Mucosa of gallbladder (tissue), 1 donor: ENCODE measurements at places on chromosomes 11 and 22.
A peak's percentile ranks its signal among the peaks of the same experiment; 100 is the strongest.

DNA sequence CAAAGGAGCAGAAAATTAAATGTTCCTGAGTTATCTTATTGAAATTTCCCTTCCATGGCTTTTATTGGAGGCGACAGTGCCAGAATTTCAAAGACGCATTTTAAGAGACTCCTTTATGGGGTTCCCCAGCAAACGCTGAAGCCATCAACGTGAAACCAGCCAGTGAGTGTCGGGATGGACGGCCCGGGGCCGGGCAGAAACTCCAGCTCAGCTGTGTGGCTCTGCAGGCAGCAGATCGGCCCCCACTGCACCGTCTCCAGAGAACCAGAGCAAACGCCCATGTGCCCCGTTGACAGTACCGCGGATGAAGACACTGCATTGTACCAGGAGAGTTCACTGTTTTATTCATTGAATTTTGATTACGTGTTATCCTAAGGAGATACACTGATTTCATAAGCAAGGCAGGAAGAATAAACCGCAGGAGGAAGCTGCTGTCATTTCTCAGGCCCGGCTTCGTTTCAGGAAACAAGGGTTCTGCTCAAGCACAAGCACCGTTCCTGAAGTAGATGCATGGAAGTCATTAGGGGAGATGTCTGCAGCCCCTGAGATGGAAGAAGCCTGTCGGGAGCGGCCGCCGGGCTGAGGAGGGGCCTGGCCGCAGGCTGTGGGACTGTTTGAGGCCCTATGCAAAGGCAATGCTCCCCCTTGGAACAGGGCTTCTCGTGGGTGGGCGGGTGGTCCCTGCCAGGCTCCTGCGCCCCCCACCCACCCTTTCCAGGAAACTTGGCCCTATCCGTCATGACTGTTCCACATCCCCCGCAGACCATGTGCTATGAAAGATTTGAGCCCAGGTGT lies 639.7 kb downstream of the TBC1D22A start:
- DNase-seq, result no peak

DNA sequence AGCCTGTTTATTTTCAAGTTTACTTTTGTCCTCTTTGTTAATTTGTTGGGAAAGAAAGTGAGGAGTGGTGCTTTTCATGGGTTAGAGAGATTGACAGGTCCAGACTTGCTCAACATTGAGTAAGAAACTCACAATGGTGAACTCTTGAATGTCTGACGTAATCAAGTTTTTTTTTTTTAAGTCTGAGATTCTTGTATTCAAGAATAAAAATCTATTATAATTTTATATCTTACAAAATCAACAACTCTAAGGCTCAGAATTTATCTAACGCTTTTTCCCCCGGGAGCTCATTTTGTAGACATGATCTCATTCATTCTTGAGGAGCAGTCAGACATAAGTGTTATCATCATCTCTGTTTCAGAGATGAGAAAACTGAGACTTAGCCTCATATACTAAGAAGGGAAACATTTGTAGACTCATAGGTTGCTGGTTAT lies 39.1 kb upstream of the SPTBN2 start:
- no peak for DNase-seq

DNA sequence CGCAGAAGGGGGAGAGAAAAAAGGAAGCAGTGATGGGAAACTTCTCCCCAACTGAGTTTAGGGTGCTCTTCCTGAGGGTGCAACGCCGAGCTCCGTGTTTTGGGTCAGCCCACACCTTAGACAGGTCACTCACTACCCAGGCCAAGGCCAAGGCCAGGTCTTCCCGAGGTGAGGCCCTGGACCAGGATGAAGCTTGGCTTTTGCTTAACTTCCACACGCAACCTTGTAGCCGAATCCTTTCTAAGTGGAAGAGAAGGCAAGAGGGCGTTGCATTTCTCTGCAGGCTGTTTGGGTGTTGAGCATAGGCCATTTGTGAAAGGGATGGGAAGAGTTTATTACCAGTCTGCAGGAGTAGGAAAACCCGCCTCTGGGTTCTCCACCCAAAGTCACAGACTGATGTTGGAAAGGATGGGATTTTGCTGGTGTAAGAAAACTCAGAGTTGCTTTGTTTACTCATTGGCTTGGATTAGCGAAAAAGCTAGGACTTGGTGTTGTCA lies 1.5 kb downstream of the KREMEN1 start:
- DNase-seq, result no peak

GRCh38 chr11:56089697-56090096 lies 3.4 kb upstream of the OR8I2 start:
- no peak for DNase-seq

- DNase-seq, result no peak
These were observed 6.1 kb downstream of the TUBGCP6 start for GRCh38 chr22:50238755-50239154.

- DNase-seq, result no peak
These were observed 8.2 kb upstream of the CCDC188 start for GRCh38 chr22:20159076-20159475.

GRCh38 chr11:10945196-10945595 lies 87.3 kb upstream of the ZBED5 start:
- no peak for DNase-seq

- no peak for DNase-seq
These were observed 12.6 kb upstream of the SSTR3 start for GRCh38 chr22:37224757-37225420.

DNA sequence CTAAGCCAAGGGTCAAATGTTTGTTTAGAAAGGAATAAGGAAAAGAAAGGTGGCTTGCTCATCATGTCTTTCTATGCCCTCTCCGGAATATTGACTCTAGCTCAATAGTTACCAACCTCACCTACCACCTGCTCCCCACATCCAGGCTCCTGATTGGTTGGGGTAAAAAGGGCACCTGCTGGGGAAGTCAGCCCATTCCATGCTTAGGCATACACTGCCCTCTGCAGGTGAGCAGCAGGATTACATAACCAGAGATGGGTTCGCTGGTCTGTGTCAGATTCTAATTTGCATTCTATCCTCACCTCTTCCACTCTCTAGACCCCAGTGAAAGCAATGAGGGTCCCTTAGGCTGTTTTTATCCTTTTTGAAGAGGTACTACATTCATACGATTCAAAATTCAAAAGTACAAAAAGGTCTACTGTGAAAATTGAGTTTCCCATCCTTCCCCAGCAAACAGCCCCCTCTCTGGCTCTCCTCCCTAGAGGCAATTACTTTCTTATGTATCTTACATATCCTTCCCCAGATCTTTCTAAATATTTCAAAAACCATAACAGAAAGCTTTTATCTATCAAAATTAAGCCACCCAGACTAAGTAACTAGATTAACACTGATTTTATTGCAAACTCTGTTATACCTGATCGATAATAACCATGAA lies 98.0 kb upstream of the ASPHD2 start:
- DNase-seq, result peak; percentile 58

GRCh38 chr11:118531597-118532084 lies 649 bp downstream of the TMEM25 start:
- DNase-seq, result no peak
